Fibroblast of lung (primary cell): ENCODE measurements at places on chromosomes 3 and 15. TPM values are rescaled to one million over a fixed set of nuclear protein-coding genes. Genes with fewer than 3 reads are reported as not detected.
A peak's percentile ranks its signal among the peaks of the same experiment; 100 is the strongest.

Gene MME
- 89.3 and 137 TPM in 2 replicates for polyA plus RNA-seq

Gene P2RY12
- polyA plus RNA-seq = 0.34 and 0.45 TPM in 2 replicates

Gene SNRPN
- polyA plus RNA-seq = 117 and 139 TPM in 2 replicates

Gene ZNF620
- polyA plus RNA-seq = 0.44 and 0.51 TPM in 2 replicates

Gene ONECUT1
- not detected in 2 replicates for polyA plus RNA-seq

Gene SERPINI1
- polyA plus RNA-seq = 3.0 and 3.7 TPM in 2 replicates

Gene CHRNB4
- not detected in 2 replicates for polyA plus RNA-seq

Gene FSD2
- polyA plus RNA-seq = not detected in 2 replicates

GRCh38 chr3:127238602-127239001, 45.7 kb downstream of the PRR23E start:
- no peak for DNase-seq

DNA sequence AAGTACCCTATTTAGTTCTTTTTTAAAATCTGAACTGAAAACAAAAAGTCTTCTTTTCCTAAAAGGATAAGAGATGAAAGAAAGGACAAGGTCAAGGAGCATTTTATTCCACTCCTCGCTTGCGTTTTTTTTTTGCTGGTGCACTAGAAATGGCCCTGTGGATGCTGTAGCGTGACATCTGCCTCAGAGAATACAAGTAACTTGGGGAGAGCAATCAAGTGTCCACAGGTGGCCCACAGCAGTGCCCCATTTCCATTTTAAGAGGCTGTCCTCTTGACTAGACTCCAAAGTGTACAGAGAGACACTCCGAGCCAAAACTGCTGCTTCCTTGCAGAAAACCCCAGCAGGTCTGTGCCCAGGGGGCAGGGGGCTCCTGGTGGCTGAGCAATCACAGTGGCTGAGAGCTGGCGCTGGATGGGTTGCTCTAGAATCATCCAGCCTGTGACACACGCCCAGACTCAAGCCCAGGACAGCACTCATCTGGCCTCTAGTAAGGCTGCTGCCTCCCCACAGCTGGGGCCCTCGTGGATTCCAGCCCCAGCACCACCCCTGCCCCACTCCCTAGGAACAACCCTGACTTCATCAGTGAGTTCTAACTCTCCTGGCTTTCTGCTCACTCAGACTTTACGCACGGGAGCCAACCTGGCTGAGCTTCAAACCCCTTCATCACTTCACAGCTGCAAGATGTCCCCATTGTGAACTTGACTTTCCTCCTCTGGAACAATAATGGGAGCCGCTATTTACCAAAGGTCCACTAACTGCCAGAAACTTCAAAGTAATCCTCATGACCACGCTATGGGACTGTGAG, 71.1 kb upstream of the SPATA12 start:
- DNase-seq = peak; percentile 73

DNA sequence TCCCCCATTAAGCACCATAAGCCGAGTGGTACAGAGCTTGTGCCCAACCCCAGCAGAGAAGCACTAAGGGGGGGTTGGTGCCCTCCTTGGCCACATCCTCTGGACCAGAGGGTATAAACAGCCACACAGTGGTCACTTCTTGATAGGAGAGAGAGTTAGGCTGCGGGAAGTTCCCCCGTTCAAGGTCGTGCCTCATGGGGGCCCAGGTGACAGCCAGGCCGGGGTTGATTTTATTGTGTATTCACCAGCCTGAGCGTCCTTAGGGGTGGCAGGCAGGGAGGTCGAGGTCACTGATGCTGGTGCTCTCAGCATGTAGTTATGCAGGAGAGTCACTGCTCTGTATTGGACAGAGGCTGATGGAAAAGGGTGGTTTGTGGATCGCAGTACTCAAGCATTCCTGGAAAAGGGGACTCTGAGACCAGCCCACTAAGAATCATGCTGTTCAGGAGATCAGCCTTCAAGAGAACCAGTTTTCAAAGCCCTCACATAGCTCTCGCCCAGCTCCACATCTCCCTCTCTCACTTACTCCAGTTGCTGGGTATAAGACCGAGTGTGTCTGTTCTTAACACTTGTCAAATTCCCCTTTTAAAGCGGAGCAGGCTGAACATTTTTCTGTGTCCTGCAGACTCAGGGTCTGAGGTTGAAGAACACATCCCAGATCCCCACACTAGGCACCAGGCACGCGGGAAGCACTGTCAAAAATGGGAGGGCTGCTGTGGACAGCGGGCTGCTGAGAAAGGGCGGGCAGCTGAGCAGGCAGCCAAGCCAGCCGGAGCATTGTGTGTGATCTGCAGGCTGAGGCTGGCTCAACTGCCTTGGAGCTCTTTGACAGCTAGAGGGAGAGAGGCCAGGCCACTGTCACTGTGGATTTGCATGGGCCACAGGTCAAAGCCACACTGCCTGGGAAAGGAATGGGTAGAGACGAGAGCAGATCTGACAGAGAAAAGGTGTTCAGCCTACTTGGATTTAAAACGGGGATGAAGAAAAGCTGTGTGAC, 279.3 kb upstream of the LRRFIP2 start:
- DNase-seq = peak; percentile 16

GRCh38 chr15:25346371-25346770, 92.5 kb downstream of the UBE3A start:
- no peak for DNase-seq

DNA sequence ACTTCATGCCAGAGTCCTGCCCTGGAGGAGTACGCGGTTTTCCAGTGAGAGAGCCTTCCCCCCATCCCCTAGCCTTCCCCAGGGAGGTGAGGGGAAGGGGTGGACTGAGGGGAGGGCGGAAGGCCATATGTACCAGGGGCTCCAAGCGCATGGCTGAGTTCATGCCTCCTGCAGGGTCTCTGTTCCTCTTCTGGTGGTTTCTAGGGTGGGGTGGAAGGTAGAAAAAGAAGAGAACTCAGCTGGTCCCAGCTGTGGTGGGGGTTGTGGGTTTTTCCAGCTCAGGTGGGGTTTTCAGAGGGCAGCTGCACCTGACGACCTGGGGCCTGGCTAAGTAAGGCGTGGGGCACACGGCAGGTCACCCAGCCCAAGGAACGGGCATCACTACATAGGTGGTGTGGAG, 10.7 kb upstream of the IQSEC1 start:
- DNase-seq = no peak

- DNase-seq = peak; percentile 32
Observed at GRCh38 chr15:81087066-81087465, 47.0 kb upstream of the CFAP161 start.

DNA sequence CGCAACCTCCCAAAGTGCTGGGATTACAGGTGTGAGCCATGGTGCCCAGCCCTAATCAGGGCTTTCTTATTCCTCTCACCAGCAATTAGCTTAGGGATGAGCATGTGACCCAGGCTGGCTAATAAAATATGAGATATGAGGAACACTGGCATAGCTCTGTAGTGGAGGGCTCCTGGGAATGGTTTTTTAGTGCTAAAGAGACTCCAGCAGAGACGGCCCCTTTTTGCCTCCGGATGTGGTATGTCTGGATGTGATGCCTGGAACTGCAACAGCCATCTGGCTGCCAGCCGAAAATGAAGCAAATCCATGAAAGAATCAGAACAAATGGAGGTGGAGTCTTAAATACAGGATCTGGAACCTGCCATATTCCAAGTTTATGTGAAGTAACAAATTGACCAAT, 69.1 kb upstream of the MAGI1 start:
- DNase-seq = peak; percentile 80

DNA sequence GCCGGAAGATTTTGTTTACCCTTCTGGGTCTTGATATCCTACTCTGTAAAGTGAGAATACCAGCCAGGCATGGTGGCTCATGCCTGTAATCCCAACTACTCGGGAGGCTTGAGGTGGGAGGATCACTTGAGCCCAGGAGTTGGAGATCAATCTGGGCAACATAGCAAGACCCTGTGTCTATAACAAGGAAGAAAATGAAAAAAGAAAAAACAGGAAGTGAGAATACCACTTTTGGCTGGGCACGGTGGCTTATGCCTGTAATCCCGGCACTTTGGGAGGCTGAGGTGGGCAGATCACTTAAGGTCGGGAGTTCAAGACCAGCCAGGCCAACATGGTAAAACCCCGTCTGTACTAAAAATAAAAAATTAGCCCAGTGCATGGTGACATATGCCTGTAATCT, 36.9 kb downstream of the SFMBT1 start:
- no peak for DNase-seq

DNA sequence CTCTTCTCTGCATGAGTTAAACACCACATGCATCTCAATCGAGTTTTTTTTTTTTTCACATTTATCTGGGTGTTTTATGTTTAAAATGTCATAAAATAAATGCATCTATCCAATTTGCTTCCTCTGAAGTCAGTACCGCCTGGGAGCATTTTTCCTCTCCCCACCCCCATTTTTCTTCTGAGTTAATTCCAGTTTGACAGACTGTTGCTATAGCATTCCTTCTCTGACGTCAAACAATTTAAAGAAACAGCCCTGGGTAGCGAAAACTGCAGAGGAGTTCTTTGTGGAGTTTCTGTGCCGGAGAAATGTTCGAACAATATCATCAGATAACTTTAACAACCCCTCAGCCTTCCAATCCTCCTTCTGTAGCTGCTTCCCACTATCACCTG, 900 bp upstream of the GNB4 start:
- peak; percentile 91 for DNase-seq

DNA sequence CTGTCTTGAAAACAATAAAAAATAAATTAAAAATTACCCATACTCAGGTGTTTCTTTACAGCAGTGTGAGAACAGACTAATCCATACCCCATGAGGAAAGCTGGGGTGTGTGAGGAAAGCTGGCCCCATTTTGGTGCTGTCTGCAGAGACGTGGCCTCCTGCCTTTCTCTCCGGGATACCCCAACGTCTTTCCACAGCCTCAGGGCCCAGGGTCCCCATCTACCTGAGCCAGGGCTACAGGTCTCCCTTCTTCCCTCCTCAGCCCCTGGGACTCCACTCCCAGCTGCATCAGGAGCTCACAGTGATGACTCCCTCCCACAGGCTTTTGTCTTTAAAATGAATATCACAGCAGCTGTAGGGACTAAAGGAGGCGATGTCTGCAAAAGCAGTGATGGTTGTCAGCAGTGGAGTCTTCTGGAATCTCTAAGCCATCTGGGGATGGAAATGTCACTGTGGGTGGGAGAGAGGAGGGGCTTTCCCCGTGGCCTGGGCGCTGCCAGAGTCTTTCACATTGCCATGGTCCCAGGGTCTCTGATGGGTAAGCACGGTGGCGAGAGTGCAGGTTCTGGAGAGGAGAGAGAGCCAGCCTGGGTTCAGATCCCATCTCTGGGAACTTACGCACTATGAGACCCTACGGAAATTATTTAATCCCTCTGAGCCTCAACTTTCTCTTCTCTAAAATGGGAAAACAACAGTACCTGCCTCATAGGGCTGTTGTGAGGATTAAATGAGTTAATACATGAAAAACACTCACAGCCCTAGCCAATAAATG, 259.3 kb downstream of the PLCL2 start:
- no peak for DNase-seq

- no peak for DNase-seq
Observed at GRCh38 chr3:138331143-138331894, 1.7 kb upstream of the NME9 start.

GRCh38 chr3:45753095-45753494, 43.2 kb downstream of the SLC6A20 start:
- no peak for DNase-seq

DNA sequence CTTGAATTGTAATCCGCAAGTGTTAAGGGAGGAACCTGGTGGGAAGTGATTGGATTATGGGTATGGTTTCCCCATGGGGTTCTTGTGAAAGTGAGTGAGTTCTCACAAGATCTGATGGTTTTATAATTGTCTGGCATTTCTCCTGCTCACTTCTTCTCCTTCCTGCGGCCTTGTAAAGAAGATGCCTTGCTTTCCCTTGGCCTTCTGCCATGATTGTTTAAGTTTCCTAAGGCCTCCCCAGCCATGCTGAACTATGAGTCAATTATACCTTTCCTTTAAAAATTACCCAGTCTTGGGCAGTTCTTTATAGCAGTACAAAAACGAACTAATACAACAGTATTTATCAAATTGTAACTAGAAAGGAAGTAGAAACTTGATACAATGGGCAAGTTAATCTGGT, 31.9 kb downstream of the IFT57 start:
- no peak for DNase-seq

- DNase-seq = peak; percentile 98
Observed at GRCh38 chr3:29280404-29281093, at the start of gene RBMS3. Gene RBMS3 (plus strand): TSS chr3:29281071.

- no peak for DNase-seq
Observed at GRCh38 chr3:111581403-111582119, 13.6 kb downstream of the ZBED2 start.

- DNase-seq = no peak
Observed at GRCh38 chr15:99997112-99997651, 263.9 kb upstream of the LYSMD4 start.
